Omental fat pad (tissue), 4 donors: ENCODE measurements at places on chromosomes 1 and 21. TPM values are rescaled to one million over a fixed set of nuclear protein-coding genes. Genes with fewer than 3 reads are reported as not detected.

AMY2A gene
- not detected for total RNA-seq

CYP4B1 gene
- 194 TPM for total RNA-seq

NBPF6 gene
- not detected for total RNA-seq

RAP1GAP gene
- not detected for total RNA-seq

DNA sequence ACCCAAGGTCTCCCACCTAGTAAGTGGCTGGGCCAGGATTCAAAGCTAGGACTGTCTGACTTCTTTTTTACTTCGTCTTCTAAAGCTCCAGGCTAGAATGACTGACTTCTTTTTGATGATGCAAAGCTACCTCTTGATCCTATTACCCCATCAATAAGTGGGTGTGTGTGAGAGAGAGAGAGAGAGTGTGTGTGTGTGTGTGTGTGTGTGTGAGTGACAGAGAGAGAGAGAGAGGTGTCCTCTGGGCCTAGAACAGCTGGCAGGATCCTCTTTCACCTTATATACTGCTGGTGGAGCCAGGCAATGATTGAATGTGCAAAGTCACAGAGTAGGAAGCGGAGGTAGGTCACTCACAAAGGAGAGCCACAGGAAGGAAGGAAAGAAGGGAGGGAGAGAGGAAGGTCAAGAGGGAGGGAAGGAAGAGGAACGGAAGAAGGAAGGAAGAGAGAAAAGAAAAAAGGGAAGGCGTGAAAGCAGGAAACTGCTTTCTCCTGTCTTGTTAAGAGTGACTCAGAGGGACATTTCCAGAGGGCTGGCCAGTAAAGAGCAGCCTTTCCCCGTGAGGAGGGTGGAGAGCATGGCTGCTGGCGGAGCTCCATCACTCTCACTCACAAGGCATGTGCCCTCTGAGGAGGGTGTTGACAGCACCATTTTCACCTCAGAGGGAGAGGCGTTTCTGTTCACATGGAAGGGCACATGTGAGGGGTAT lies 68.9 kb downstream of the CDC7 start:
- DNase-seq, result peak; percentile 38

DNA sequence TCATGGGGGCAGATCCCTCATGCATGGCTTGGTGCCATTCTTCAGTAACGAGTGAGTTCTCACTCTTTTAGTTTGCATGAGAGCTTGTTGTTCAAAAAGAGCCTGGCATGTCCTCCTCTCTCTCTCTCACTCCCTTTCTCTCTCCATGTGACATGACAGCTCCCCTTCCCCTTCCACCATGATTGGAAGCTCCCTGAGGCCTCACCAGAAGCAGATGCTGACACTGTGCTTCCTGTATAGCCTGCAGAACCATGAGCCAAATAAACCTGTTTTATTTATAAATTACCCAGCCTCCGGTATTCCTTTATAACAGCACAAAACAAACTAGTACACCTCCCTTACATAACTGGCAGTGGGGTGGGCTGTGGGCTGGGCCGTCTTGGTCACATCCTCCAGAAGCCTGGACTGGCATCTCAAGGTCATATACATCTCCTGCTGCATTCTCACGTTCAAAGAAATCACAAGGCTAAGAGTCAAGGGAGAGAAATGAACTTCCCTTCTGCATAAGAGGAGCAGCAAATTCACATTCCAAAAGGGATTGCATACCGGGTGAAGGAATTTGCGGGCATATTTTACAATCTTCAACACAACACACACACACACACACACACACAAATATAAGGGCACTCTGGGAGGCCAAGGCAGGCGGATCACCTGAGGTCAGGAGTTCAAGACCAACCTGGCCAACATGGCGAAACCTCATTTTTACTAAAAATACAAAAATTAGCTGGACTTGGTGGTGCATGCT lies 2.3 kb upstream of the CCSAP start:
- no peak for DNase-seq

DNA sequence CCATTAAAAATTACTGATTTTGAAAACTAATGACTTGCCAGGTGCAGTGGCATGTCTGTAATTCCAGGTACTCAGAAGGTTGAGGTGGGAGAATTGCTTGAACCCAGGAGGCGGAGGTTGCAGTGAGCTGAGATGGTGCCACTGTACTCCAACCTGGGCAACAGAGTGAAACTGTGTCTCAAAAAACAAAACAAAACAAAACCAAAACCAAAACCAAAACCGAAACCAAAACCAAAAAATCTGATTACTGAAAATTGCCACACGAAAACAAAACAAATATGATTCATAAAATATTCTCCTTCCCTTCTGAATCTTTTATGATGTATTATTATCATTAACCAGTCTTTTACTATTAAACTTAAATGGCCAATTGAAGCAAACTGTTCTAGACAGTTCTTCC lies 74.1 kb downstream of the SERINC2 start:
- DNase-seq, result no peak

DNA sequence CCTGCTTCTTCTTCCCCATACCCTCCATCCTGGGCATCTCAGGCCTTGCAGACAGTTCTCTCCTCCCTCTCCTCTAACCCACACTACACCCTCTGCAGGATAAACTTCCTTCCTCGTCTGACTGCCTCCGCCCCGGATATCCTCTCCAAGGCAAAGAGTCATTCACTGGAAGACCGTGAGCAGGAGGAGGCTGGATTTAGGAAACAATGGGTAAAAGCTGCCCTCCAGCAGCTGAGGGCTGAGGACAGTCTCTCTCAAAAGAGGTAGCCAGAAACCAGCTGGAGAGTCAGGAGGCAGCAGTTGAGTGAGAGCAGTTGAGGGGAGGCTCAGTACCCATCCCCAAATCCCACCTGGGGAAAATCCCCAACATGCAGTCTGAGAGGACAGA lies 1.4 kb downstream of the CSRP1 start:
- no peak for DNase-seq

DNA sequence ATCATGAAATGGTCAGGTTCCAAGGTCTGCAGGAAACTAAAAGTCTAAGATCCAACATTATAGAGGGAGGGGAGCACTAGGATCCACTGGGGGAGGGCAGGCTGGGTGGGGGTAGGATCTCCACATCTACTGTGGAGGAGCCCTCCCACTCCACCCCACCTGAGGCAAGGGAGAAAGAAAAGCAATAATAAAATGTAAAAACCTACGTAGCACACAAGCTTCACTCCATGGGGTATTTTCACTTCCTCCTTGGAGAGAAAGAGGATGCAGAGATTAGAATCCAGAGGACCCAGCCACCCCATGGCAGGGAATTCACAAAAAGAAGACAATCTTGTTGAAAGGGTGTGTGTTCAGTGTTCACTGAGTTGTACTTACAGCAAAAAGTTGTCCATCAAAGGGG lies 14.4 kb downstream of the SPOCD1 start:
- DNase-seq, result no peak

DNA sequence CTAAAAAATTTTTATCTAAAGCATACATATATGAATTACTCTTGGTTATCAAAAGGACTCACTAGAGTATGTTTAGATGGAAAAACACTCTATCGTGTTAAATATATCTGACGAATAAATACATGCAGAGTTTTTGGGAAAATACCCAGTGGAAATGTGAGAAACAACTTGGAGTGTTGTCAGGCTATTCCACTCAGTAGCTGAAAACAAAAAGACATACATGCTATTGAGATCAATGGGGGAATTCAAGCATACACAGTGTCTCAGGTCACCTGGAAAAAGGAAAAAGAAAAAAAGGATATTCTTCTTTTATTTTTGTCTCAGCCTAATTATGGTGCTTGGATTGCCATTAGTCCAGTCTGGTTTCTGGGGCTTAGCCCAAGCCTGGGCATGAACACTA lies 247.0 kb upstream of the LYPLAL1 start:
- no peak for DNase-seq
